Activated CD4-positive, alpha-beta T cell treated with anti-CD3 and anti-CD28 coated beads, Interleukin-2, amount 10 ng/mL, durations not matched to agents 24 days and 14 days (primary cell): ENCODE measurements at places on chromosomes 5 and 9. TPM values are rescaled to one million over a fixed set of nuclear protein-coding genes. Genes with fewer than 3 reads are reported as not detected.

The DAB2 gene
- total RNA-seq: not detected in 2 replicates

The GDA gene
- not detected in 2 replicates for total RNA-seq

- DNase-seq: no peak
Measured at GRCh38 chr5:158198636-158199035, 339.7 kb upstream of the CLINT1 start.

DNA sequence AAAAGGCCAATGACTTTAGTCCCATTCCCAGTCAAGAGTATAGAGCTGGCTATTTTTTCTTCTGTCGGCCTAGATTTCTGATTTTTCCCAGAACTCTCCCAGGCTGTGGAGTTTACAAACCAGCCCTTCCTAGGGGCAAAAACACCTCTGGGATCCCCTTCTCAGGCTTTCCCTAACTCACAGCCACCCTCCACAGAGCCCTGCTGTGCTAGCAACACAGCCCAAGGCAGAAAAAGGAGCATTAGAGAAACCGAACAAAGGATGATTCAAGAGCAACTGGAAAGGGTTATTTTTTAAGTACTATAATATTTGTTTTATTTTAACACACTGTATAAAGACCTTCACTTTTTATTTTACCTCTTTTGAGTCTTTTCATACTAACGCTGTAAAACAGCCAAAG, 234.8 kb downstream of the GLIS3 start:
- DNase-seq: no peak

GRCh38 chr5:124683917-124684555, 62.4 kb downstream of the ZNF608 start:
- DNase-seq: no peak

DNA sequence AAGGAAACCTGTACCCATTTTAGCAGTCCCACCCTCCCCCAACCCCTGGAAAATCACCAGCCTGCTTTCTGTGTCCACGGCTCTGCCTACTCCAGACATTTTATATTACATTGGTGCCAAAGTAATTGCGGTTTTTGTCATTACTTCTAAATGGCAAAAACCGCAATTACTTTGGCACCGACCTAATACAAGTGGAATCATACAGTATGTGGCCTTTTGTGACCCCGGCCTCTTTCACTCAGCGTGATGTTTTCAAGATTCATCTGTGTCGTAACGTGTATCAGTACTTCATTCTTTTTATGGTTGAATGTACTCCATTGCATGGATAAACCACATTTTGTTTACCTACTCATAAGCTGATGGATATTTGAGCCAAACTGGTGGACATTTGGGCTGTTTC, 9.7 kb upstream of the ORM1 start:
- DNase-seq: no peak

DNA sequence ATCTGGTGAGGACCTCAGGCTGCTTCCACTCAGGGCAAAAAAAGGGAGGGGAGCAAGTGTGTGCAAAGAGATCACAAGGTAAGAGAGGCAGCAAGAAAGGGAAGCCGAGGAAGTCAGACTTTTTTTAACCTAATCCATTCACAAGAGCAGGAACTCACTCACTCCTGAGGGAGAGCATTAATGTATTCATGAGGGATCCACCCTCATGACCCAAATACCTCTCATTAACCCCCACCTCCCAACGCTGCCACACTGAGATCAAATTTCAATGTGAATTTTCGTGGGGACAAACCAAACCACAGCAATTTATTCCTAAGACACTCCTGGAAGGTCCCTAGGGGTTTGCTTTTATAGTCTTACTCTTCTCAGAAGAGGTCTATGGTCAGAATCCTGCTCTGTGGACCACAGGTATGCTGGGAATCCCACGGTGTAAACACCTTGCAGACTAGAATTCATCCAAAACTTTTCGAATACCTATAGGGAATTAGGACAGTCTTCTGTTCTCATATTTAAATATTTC, 108.7 kb downstream of the HSD17B3 start:
- DNase-seq: no peak

- DNase-seq: no peak
Measured at GRCh38 chr5:173291722-173292658, 36.2 kb downstream of the STC2 start.

DNA sequence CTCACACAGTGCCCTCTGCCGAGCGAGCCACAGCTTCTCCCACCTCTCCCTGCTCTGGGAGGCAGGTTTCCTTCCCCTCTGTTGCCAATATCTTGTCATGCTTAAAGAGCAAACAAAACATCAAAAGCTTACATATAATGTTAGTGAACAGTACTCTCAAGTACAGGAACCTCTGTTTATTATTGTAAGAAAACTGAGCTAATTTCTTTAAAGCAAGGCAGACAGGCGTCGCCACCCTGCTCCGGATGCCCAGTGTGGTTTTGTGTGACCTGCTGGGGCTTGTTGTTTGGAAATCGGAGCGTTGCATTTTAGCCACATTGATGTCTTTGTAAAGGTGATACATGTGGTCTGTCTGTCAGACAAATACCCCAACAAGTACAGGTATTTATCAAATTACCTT, 401.4 kb upstream of the IRX1 start:
- DNase-seq: no peak

DNA sequence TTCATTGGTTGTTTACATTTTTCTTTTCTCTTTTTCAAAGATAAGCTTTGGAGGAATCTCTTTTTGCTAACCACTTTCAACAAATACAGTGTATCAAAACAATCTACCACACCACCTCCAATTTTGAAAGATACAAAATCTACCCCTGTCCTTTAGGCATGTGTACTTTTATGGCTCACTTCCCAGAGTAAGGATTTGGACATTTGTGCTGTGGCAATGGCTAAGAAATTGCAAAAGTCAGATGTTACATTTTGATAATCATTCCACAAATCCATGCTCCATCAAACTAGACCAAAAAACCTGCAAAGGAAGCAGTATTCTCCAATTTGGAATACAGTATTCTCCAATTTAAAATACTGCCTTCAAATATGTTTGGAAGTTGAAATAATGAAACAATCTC, 204.9 kb downstream of the MCTP1 start:
- DNase-seq: no peak

DNA sequence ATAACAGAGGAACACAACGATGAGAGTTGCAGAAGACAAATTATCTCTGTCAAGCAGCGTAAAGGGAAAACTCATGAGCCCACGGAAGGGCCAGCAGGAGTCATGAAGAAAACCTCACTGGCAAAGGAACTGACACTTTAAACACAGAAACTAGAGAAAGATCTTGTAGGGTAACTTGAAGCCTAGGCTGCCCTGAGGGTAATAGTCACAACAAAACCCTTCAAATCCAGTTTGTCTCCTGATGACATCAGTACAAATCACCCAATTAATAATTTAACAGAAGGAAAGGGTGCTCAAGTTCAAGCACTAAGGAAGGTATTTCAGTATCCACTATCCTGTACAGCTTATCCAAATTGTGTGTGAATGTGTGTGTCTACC, 549.1 kb downstream of the MTRR start:
- DNase-seq: no peak

- DNase-seq: peak; percentile 79
Measured at GRCh38 chr9:73154722-73155121, 3.1 kb downstream of the ANXA1 start.

The AGXT2 gene
- not detected in 2 replicates for total RNA-seq
